ENCODE measurements at places on chromosomes 3 and 15.

- DNase-seq = no peak
Observed at GRCh38 chr3:87267953-87268645, 8.3 kb downstream of the POU1F1 start.

DNA sequence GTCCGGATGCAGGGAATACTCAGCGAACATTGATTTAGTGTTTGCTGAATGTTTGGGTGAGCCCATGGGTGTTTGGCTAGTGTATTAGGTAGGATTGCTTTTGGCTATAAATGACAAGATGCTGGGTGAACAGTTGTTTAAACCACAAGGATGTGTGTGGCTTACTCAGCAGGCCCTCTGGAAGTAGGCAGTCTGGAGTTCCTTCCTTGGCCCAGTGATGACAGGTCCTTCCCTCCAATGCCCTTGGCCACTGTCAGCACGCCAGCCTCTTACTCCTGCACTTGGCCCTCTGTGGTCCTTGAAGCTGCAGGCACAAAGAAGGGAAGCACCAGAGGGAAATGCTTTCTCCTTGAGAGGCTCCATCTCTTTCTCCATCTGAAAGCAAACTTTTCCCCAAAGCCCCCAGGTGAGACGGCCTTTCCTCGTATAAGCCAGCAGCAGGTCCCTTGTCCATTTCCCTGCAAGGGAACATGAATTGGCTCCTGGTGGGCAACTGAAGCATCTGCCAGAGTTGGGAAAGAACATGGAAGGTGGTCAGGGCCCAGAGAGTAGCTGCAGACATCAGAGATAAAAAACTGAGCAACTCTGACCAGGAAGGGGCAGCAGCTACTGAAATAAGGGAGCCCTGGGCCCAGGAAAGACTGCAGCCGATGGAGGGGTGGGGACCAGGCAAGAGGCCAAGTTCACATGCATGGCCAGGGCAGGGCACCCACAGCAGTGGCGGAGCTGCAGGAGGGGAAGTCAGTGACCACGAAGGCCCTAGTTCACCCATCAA is 105.0 kb downstream of the TPRA1 start:
- no peak for DNase-seq

DNA sequence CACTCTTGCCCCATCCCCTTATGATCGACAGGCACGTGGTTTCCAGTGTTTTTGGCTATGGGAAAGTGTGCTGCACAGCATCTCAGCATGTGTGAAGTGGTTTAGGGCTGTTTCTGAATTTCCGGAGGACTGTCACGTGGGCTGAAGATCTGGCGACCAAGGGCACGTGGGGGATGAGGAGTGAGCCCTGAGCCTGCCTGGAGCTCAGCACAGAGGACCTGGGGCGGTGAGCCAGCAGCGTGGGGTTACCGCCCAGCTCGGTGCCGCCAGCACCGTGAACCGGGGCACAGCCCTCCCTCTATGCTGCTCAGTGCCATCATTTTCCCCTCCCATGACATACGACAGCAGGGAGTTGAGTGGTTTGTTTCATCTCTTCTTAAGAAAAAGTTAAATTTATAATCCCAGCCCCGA is 150.2 kb downstream of the DNAJB8 start:
- peak; percentile 40 for DNase-seq

- DNase-seq = no peak
Observed at GRCh38 chr15:31257286-31257685, 69.3 kb upstream of the KLF13 start.

DNA sequence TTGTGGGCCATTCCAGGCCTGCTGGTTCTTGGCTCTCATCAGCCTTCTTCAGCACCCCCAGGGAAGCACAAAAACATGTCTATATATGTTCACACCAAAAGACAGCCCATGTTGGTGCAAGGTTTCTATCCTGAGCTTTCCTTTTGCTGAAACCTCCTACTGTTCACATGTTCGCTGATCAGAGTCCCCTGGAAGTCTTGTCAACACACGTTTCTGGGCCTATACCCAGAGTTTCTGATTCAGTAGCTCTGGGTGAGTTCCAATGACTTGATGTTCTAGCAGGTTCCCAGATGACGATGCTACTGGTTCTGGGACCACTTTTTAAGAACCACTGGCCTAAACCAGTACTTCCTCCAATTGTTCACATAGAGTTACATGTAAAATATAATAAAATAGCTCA is 46.0 kb downstream of the SUCNR1 start:
- no peak for DNase-seq

GRCh38 chr3:165859061-165859460 is 21.8 kb upstream of the BCHE start:
- no peak for DNase-seq

DNA sequence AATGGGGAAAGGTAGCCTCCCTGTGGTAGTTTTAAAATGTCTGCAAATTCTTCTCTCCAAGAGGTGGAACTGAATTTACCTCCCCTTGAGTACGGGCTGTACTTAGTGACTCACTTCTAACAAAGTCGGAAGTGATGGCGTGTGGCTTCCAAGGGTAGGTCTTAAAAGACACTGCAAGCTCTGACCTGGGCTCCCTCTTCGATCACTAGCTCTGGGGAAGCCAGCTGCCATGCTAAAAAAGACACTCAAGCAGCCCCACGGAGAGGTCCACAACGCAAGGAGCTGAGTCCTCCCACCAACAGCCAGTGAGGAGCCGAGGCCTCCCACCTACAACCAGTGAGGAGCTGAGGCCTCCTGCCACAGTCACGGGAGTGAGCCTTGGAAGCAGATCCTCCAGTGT is 122.0 kb upstream of the HACD2 start:
- no peak for DNase-seq

DNA sequence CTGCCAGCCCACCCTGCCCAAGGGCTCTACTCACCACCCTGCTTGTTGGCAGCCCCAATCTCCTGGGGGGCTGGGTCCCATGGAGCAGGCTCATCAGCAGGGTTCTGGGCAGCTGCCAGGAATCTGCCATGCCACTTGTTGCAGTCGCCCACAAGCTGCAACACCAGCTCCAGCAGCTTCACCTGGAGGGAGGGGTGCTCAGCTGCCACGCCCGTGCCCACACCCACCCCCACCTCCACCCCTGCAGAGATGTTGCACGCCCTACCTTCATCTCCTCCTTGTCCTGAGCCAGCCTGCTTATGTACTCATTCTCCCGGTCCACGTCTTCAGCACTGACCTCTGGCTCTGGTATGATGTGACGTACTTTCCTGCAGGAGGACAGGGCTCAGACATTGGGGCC is 77.9 kb upstream of the C2CD4B start:
- DNase-seq = no peak

DNA sequence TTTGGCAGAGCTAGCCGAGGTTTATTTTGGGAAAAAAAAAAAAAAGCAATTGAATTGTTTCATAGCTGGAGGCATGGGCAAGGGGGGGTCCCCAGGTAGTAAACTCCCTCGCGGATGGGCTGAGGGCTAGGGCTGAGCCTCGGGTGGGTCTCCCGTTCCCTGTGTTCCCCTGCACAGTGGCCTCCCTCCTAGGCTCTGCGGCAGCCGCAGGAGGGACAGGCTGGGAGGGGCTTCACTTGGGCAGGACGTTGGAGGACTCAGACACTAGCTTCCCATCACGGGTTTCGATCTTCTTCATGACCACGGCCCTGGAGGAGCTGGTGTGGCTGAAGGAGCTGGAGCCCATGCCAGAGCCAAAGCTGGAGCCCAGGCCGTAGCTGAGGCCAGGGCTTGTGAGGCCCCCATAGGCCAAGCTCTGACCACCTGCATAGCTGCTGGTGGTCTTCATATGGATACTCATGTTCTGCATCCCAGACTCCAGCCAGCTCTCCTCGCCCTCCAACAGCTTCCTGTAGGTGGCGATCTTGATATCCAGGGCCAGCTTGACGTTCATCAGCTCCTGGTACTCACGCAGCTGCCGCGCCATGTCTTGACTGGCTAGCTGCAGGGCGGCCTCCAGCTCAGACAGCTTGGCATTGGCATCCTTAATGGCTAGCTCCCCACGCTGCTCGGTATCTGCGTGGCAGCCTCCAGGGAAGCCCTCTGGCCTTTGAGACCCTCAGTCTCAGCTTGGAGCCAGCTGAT is 64.0 kb upstream of the CDAN1 start:
- no peak for DNase-seq

- DNase-seq = no peak
Observed at GRCh38 chr3:128572644-128573105, 77.9 kb downstream of the RPN1 start.

- no peak for DNase-seq
Observed at GRCh38 chr3:157045238-157045850, 114.6 kb downstream of the CCNL1 start.

- no peak for DNase-seq
Observed at GRCh38 chr3:190167936-190168680, 47.4 kb upstream of the P3H2 start.

- DNase-seq = no peak
Observed at GRCh38 chr15:50137330-50137761, 18.3 kb upstream of the ATP8B4 start.

GRCh38 chr3:71052716-71053115 is 530.8 kb downstream of the FOXP1 start:
- DNase-seq = no peak

DNA sequence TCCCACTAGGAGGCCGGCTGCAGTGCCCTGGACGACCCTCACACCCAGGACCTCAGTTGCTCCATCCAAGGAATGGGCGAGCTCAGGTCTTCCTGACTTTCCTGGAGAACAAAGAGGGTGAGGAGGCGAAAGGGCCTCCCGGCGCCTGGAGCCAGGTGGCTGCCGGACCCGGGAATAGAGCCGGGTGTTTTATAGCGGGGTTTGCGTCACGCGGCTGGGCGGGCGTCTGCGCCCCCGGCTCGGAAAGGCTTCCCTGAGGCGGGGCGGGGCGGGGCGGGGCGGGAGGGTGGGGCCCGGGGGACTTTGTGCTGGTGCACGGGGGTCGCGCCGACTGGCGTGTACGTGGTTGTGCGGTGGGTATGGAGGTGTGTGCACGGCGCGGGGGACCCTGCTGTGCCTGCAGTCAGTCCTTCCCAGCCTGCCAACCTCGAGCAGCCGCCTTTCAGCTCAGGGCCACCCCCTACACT is 4.6 kb upstream of the PRKCD start:
- no peak for DNase-seq

DNA sequence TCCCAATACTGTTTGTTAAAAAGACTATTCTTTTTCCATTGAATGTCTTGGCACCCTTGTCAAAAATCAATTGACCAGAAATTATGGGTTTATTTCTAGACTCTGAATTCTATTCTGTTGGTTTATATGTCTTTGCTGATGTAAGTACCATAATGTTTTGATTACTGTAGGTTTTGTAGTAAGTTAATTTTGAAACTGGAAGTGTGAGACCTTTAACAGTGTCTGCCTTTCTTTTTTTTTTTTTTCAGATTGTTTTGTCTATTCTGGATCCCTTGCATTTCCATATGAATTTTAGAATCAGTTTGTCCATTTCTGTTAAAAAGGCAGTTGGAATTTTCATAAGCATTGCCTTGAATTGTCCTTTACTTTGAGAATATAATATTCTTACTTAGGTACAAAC is 13.6 kb downstream of the ATP2C1 start:
- DNase-seq = no peak

DNA sequence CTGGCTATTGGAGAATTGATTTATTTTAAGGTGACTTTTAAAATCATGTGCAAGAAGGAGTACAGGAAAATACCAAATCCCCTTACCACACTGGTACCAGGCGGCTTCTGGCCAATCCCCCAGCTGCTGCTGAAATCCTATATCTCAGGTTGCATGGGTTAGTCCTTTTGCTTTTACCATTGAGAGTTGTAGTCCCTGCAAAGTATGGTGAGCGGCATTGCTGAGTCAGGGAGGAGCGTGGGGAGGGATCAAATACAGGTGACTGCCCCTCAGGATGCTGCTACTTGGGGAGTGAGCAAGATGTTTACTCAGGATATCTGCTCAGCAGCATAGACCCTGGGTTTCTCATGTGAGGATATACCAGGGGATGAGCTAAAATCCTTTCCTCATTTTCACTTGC is 131.9 kb upstream of the STAC start:
- DNase-seq = no peak

- no peak for DNase-seq
Observed at GRCh38 chr3:17329927-17330326, 412.5 kb downstream of the TBC1D5 start.

DNA sequence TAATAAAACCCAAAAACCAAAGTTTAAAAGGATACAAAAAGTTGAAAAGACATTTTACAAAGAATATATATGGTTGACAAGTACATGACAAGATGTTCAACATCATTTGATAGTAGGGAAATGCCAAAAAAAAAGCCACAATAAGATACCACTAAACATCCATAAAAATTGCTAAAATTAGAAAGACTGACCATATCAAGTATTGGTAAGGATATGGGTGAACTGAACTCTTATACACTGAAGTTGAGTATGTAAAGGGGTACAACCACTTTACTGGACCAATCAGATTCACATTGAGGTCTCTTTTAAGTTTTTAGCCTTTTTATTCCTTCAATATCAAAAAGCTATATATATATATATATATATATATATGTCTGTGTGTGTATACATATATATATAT is 190.5 kb upstream of the P2RY1 start:
- DNase-seq = no peak

DNA sequence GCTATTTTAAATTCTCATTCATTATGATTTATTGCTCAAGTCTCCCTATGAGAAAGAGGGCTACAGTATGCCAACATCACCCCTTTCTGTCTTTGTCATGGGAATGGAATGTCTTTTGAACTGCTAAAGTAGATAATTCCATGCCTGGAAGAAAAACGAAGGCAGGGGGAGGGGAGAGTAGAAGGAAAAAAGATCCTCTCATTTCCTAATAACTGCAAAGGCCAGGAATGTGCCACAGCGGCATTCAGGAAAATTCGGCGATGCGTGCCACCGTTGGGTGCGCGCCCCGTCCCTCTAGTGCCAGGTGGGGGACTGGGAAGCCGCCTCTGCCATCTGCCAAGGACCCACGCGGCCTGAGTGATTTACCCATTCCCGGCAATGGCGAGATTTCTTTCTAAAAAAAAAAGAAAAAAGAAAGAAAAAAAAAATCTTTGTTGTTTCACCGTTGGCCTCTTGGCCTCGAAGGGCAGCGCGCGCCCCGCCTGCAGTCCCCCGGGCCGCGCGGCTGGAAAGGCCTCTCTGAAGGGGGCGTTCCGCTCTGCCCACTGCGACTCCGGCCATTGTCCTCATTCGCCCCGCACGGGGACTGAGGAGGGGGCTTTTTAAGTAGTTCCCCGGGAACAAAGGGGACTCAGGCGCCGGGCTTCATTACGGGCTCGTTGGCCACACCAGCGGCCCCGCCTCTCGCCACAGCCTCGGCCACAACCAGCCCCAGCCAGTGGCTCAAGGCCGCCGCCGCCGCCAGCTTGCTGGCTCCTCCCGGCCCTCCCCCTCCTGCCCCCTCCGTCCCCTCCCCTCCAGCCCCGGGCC is 54.5 kb downstream of the CPN2 start:
- peak; percentile 54 for DNase-seq

DNA sequence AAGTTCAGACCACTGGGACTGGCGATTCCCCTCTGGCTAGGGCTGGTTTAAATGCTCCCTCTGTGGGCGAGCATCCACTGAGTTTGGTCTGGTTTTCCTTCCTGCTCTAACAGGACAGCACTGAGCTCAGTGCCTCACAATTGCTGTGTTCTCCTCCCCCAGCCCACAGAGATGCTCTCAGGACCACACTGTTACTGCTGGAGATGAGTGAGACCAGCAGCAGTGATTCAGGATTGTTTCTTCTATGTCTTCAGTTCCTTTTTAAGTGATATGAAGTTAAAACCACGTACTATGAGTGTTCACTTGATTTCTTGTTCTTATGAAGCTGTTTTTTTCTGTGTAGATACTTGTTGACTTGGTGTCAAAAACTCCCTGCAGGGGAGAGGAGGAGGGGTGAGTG is 180.4 kb upstream of the COL8A1 start:
- no peak for DNase-seq
